ENCODE measurements at places on chromosomes 1 and 21. TPM values are rescaled to one million over a fixed set of nuclear protein-coding genes. Genes with fewer than 3 reads are reported as not detected.

Gene SYT14
- total RNA-seq, result 0.03 TPM

Gene CFAP126
- total RNA-seq, result not detected

Gene PIP5K1A
- total RNA-seq, result 54.0 TPM

Gene TCP10L
- total RNA-seq, result 0.78 TPM

- H3K36me3 ChIP-seq, result no peaks in the 10 kb centered on the region
- H3K4me3 ChIP-seq, result no peak overlapping the region
- H3K27me3 ChIP-seq, result no peaks in the 10 kb centered on the region
- no peak overlapping the region for H3K27ac ChIP-seq
Observed at GRCh38 chr1:162697140-162697895, 65.1 kb downstream of the DDR2 start.

- no peak overlapping the region for H3K27ac ChIP-seq
- peak overlapping the region; percentile 80 for H3K4me3 ChIP-seq
- peaks cover 54% of the 10 kb centered on the region for H3K27me3 ChIP-seq
- H3K36me3 ChIP-seq, result no peaks in the 10 kb centered on the region
- DNase-seq, result no peak
- H3K4me1 ChIP-seq, result peaks cover 50% of the 10 kb centered on the region
Observed at GRCh38 chr1:155083865-155084721, 5.5 kb downstream of the EFNA3 start.

DNA sequence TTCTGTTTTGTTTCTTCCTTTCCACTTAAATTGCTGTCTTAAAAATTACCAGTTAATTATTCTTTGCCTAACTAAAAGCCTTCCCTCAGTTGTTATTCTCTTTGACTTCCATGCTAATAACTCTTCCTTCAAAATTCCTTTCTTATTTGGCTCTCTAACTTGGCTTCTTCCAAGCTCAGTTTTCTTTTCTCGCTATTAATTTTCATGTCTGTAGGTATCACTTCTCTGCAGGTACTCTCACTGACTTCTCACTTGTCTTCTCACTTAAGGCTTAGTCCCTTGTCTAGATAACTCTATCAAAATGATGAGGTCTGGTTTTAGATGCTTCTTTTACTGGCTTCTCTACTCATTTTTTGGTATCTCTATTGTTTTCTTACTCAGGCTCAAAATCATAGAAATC is 10.1 kb downstream of the CDC7 start:
- DNase-seq, result no peak
- no peaks in the 10 kb centered on the region for H3K36me3 ChIP-seq
- no peak overlapping the region for H3K27ac ChIP-seq
- H3K4me3 ChIP-seq, result no peak overlapping the region
- no peaks in the 10 kb centered on the region for H3K4me1 ChIP-seq

DNA sequence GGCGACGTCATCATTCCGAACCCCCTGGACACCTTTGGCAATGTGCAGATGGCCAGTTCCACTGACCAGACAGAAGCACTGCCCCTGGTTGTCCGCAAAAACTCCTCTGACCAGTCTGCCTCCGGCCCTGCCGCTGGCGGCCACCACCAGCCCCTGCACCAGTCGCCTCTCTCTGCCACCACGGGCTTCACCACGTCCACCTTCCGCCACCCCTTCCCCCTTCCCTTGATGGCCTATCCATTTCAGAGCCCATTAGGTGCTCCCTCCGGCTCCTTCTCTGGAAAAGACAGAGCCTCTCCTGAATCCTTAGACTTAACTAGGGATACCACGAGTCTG is 10.0 kb downstream of the PROX1 start:
- no peaks in the 10 kb centered on the region for H3K4me1 ChIP-seq
- DNase-seq, result no peak
- H3K27me3 ChIP-seq, result peaks cover 14% of the 10 kb centered on the region
- no peak overlapping the region for H3K4me3 ChIP-seq
- H3K36me3 ChIP-seq, result no peaks in the 10 kb centered on the region

- peak overlapping the region; percentile 96 for H3K27ac ChIP-seq
- H3K4me3 ChIP-seq, result peak overlapping the region; percentile 88
- H3K36me3 ChIP-seq, result peaks cover 17% of the 10 kb centered on the region
- H3K4me1 ChIP-seq, result peaks cover 37% of the 10 kb centered on the region
- DNase-seq, result peak; percentile 85
- no peaks in the 10 kb centered on the region for H3K27me3 ChIP-seq
Observed at GRCh38 chr1:183635099-183635605, 431 bp downstream of the ARPC5 start.

GRCh38 chr1:244757091-244757939 is 78.1 kb upstream of the COX20 start:
- no peaks in the 10 kb centered on the region for H3K27me3 ChIP-seq
- H3K4me1 ChIP-seq, result no peaks in the 10 kb centered on the region
- no peak overlapping the region for H3K4me3 ChIP-seq
- H3K27ac ChIP-seq, result no peak overlapping the region

- no peak overlapping the region for H3K27ac ChIP-seq
- no peak for DNase-seq
- H3K27me3 ChIP-seq, result no peaks in the 10 kb centered on the region
- H3K36me3 ChIP-seq, result no peaks in the 10 kb centered on the region
Observed at GRCh38 chr1:71561729-71562128, 480.9 kb upstream of the ZRANB2 start.

- no peak overlapping the region for H3K4me3 ChIP-seq
- no peaks in the 10 kb centered on the region for H3K36me3 ChIP-seq
- no peak overlapping the region for H3K27ac ChIP-seq
- DNase-seq, result no peak
Observed at GRCh38 chr1:195202241-195202640, 1406.0 kb downstream of the KCNT2 start.

GRCh38 chr21:40472013-40472412 is 374.9 kb downstream of the DSCAM start:
- no peak overlapping the region for H3K4me3 ChIP-seq
- no peaks in the 10 kb centered on the region for H3K36me3 ChIP-seq
- H3K27ac ChIP-seq, result no peak overlapping the region
- H3K27me3 ChIP-seq, result no peaks in the 10 kb centered on the region

DNA sequence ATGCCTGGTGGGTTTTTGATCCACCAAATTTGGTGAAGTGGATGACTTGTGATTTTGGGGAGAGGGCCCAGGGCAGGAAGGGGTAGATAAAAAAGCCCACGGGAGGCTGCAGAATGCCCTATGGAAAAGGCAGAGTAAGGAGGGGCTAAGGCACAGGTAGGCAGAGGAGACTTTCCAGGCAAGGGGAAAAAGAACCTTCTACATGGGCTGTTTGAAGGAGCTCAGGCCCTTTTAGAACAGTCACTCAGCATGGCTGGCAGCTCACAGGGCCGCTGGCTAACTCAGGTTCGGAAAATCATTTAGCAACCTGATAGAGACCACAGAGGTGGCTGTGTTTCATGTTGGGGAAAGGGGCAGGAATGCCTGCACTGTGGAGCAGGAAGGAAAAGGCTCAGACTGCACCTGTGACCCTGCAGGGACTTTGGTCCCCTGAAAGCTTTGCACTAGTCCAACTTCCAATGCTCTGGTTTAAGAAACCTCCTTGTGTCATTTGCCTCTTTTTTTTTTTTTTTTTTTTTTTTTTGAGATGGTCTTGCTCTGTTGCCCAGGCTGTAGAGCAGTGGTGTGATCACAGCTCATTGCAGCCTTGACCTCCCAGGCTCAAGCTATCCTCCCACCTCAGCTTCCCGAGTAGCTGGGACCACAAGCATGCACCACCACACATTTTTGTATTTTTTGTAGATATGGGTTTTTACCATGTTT is 58.5 kb upstream of the ENAH start:
- no peaks in the 10 kb centered on the region for H3K27me3 ChIP-seq
- DNase-seq, result no peak
- no peaks in the 10 kb centered on the region for H3K36me3 ChIP-seq
- H3K4me1 ChIP-seq, result peaks cover 7% of the 10 kb centered on the region

- H3K4me1 ChIP-seq, result no peaks in the 10 kb centered on the region
- DNase-seq, result no peak
- peaks cover 8% of the 10 kb centered on the region for H3K27me3 ChIP-seq
- H3K4me3 ChIP-seq, result no peak overlapping the region
- no peak overlapping the region for H3K27ac ChIP-seq
- H3K36me3 ChIP-seq, result no peaks in the 10 kb centered on the region
Observed at GRCh38 chr1:205028924-205029323, 14.1 kb upstream of the CNTN2 start.

DNA sequence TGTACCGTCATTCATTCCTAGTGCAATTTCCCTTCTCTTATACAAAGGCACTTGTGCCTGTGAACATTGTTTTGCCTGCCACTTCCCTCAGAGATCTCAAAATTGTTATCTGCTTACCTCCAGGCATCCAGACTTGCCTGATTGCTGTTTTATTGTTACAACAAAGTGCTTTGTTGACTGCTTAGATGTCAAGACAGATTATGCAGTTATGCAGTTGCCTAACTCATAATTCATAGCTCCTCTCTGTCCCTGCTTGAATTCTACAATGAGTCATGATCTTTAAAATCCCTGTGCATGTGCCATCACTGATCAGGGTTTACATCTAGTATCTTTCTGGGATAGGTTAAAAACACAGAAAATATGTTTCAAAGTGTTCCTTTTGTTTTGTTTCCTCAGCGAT is 24.5 kb downstream of the CXADR start:
- no peak for DNase-seq
- H3K27ac ChIP-seq, result no peak overlapping the region
- H3K4me1 ChIP-seq, result peaks cover 12% of the 10 kb centered on the region
- H3K27me3 ChIP-seq, result no peaks in the 10 kb centered on the region
- no peaks in the 10 kb centered on the region for H3K36me3 ChIP-seq

DNA sequence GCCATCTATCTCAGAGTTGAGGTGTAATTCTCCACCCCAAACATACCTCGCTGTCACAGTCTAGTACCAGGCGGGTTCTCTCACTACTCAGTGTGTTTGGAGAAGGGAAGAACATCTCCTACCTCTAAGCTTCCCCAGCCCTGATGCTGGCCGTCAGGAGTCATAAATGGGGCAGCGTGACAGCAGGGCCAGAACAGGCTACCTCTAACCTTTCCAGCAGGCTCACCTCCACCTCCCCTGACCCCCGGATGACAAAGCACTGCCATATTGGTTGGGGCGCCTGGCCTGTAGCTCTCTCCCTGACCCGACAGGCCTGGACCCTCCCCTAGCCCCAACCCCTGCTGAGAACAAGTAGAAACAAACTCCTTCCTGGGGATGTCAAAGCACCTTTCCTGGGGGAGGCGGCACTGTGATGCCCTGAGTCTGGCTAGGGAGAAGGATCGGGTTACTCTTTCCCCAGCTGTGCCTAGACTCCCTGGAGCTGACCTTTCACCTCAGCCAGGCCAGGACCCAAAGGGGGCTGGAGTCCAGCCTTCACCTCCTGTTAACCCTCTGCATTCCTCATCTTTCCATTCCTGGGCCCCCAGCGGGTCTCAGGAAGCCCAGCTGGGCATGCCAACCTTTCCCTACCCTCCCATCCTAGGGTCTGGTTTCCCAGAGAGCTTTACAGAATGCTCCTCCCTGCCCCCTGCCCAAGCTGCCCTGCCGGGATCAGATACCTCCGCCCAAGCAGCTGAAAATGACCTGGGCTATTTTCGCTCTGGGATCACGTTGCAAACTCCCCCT is 34.2 kb downstream of the AHDC1 start:
- no peak overlapping the region for H3K4me3 ChIP-seq
- no peak for DNase-seq
- H3K27ac ChIP-seq, result peak overlapping the region; percentile 68
- peaks cover 85% of the 10 kb centered on the region for H3K4me1 ChIP-seq
- H3K27me3 ChIP-seq, result no peaks in the 10 kb centered on the region
- no peaks in the 10 kb centered on the region for H3K36me3 ChIP-seq

DNA sequence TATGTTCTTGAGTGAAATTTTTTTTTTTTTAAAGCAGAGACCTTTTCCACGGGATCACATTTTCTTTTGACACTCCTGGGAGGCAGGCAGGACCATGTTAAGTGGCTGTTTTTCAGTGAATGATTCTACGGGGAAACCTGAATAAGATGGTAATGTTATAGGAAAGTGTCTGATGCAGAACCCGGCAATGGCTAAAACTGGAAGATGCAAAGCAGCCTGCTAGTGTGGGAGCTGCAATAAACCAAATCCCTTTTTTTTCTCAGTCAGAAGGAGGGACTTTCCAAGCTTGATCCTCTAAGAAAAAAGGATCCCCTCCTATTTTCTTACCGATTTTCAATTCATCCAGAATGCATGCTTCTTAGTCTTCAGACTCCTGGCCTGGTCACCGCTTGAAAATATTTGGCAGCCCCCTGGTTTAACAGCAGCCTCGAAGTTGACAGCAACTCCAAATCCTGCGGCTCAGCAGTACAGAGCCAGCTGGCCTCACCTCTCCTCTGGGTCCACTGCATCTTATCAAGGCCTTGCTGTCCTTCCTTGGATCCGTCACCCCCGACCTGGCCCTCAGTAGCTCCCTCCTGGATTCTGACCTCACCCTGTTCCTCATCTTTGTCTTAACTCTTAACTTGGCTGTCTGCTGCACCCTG is 5.6 kb downstream of the MX2 start:
- no peak for DNase-seq
- H3K4me1 ChIP-seq, result peaks cover 3% of the 10 kb centered on the region
- H3K27ac ChIP-seq, result no peak overlapping the region
- no peak overlapping the region for H3K4me3 ChIP-seq

DNA sequence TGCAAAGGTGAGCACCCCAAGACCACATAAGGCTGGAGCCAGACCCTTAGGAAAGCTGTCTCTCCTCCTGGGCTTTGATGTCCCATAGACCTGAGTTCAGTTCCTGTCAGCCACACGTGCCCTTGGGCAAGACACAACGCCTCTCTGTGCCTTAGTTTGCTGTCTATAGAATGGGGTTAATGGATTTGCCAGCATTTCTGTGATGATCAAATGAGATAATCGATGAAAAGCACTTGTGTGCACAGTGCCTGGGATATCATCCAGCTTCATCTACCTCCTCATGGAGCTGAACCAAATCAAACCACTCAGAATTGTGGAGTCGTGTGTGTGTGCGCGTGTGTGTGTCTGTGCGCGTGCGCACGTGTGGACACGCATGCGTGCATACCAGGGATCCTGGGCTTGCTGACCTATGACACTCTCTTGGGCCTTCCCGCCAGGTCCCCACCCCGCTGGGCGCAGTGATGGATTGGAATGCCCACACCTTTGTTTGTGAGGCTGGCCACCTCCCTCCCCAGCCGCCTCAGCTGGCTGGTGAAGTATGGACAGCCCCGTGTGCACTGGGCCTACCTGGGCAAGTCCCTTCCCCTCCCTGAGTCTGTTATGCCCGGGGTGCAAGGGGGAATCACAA is 5.2 kb downstream of the TTC22 start:
- DNase-seq, result no peak
- H3K4me3 ChIP-seq, result no peak overlapping the region
- no peaks in the 10 kb centered on the region for H3K4me1 ChIP-seq
- H3K27me3 ChIP-seq, result no peaks in the 10 kb centered on the region
- no peaks in the 10 kb centered on the region for H3K36me3 ChIP-seq

DNA sequence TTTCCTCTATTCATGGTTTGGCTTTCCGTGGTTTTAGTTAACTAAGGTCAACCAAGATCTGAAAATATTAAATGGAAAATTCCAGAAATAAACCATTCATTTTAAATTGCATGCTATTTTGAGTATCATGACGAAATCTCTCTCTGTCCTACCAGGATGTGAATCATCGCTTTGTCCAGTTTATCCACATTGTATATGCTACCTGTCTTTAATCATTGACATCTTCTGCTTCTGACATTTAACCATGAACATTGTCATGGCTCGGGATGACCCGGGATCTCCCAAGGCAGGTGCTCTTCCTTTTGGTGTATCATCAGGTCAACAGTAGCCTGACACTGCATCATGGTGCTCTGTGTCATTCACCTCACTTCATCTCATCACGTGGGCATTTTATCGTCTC is 125.5 kb upstream of the HNRNPU start:
- no peaks in the 10 kb centered on the region for H3K27me3 ChIP-seq
- H3K4me1 ChIP-seq, result no peaks in the 10 kb centered on the region
- no peak for DNase-seq
- no peak overlapping the region for H3K4me3 ChIP-seq
- H3K27ac ChIP-seq, result no peak overlapping the region

- no peak overlapping the region for H3K4me3 ChIP-seq
- DNase-seq, result no peak
- no peaks in the 10 kb centered on the region for H3K36me3 ChIP-seq
Observed at GRCh38 chr1:113874012-113874879, 2.7 kb upstream of the PTPN22 start.

Measured in upper lobe of right lung (tissue), 1 donor.